Activated CD8-positive, alpha-beta T cell treated with anti-CD3 and anti-CD28 coated beads, Interleukin-2, amount 10 ng/mL, durations not matched to agents 7 days and 5 days (primary cell): ENCODE measurements at places on chromosomes 11 and 22. TPM values are rescaled to one million over a fixed set of nuclear protein-coding genes. Genes with fewer than 3 reads are reported as not detected.

CHRM4 gene
- 0.37 TPM for total RNA-seq

SAA1 gene
- total RNA-seq: not detected

ESRRA gene
- total RNA-seq: 42.7 TPM

AP5B1 gene
- total RNA-seq: 21.9 TPM

ARHGAP20 gene
- total RNA-seq: 0.08 TPM

OR2D2 gene
- not detected for total RNA-seq

POGLUT3 gene
- 27.6 TPM for total RNA-seq

KIF18A gene
- total RNA-seq: 31.8 TPM

PNPLA3 gene
- total RNA-seq: 0.13 TPM

PARVB gene
- 39.4 TPM for total RNA-seq

GP1BB gene
- not detected for total RNA-seq

KCTD14 gene
- 0.47 TPM for total RNA-seq

EPS8L2 gene
- 15.0 TPM for total RNA-seq

APOL4 gene
- total RNA-seq: 8.5 TPM

PGAP2 gene
- 23.8 TPM for total RNA-seq

YPEL1 gene
- total RNA-seq: 6.3 TPM

PYGM gene
- 2.9 TPM for total RNA-seq

GLYATL1 gene
- total RNA-seq: not detected

CCDC116 gene
- total RNA-seq: 1.6 TPM

FLRT1 gene
- not detected for total RNA-seq

ISX gene
- total RNA-seq: not detected

VPS26B gene
- 55.1 TPM for total RNA-seq

RTCB gene
- 59.0 TPM for total RNA-seq

C22orf31 gene
- total RNA-seq: not detected

OR8D1 gene
- not detected for total RNA-seq

GGT1 gene
- total RNA-seq: 20.0 TPM

TRIOBP gene
- total RNA-seq: 45.8 TPM

PRSS23 gene
- 0.16 TPM for total RNA-seq

CASP5 gene
- not detected for total RNA-seq

OSBP2 gene
- 0.42 TPM for total RNA-seq

KIRREL3 gene
- total RNA-seq: not detected

DEPDC7 gene
- 1.2 TPM for total RNA-seq

AQP11 gene
- 0.21 TPM for total RNA-seq

HEPHL1 gene
- total RNA-seq: not detected
